H7 (cell line): ENCODE measurements at places on chromosomes 13 and 19. TPM values are rescaled to one million over a fixed set of nuclear protein-coding genes. Genes with fewer than 3 reads are reported as not detected.

MISP3 gene
- total RNA-seq: 0.52 and 0.92 TPM in 2 replicates

NLRP11 gene
- not detected in 2 replicates for total RNA-seq

ZNF724 gene
- 34.8 and 46.8 TPM in 2 replicates for total RNA-seq

ZNF610 gene
- total RNA-seq: 6.6 and 8.6 TPM in 2 replicates

ZNF616 gene
- 4.8 and 10.3 TPM in 2 replicates for total RNA-seq

ZNF611 gene
- total RNA-seq: 10.0 and 10.7 TPM in 2 replicates

SPRED3 gene
- total RNA-seq: 1.6 and 4.2 TPM in 2 replicates

GNG7 gene
- 1.1 and 1.5 TPM in 2 replicates for total RNA-seq

KLF5 gene
- 1.5 and 3.8 TPM in 2 replicates for total RNA-seq

ZFR2 gene
- 21.5 and 36.1 TPM in 2 replicates for total RNA-seq

MATK gene
- total RNA-seq: 19.1 and 22.8 TPM in 2 replicates

SLC10A2 gene
- total RNA-seq: not detected in 2 replicates

RGCC gene
- total RNA-seq: 1.0 TPM in 1 of 2 replicates, not detected in the other

NAXD gene
- total RNA-seq: 21.0 and 22.8 TPM in 2 replicates

C1QTNF9 gene
- total RNA-seq: 0.10 TPM in 1 of 2 replicates, not detected in the other

CD37 gene
- 0.44 TPM in 1 of 2 replicates, not detected in the other for total RNA-seq

TTYH1 gene
- total RNA-seq: 13.4 and 17.7 TPM in 2 replicates

DNA sequence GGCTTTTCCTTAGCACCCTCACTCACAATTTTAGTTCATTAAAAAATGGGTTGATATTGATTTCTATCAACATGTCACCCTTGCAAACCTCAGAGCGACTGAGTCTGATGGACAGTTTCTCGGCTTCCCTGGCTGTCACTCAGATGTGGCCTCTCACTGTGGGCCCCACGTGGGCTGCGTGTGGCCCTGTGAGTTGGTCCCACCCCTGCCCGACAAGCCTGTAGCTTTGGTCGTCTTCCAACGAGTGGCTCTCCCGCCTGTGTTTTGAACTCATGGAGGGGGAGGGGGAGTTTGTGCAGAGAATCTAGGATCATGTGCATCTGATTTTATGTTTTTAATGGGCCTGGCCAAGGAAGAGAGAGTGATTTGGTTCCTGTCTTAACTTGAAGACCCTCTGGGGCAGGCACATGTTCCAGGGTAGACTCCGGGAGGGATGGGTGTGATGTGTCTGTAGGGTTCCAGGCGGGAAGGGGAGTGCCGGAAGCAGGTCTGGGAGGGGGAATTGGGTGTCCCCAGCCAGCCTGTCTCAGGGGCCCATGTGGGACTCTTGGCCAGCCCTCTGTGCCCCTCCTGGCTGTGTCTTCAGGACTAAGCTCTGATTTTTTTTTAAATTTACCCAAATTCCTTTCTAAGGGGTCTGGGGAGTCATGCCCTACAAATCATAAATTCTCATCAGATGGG, 18.9 kb downstream of the ATP11A start:
- DNase-seq: peak; percentile 47

GRCh38 chr13:50080203-50080910, 65.1 kb downstream of the KCNRG start:
- DNase-seq: no peak

- DNase-seq: peak; percentile 2
These were observed 160.4 kb downstream of the PCDH20 start for GRCh38 chr13:61255040-61255796.

GRCh38 chr13:75151081-75151643, 330.8 kb downstream of the TBC1D4 start:
- DNase-seq: no peak

GRCh38 chr19:29329460-29330134, 116.6 kb upstream of the UQCRFS1 start:
- peak; percentile 62 for DNase-seq

GRCh38 chr19:44725251-44725650, 23.3 kb upstream of the BCL3 start:
- peak; percentile 79 for DNase-seq

DNA sequence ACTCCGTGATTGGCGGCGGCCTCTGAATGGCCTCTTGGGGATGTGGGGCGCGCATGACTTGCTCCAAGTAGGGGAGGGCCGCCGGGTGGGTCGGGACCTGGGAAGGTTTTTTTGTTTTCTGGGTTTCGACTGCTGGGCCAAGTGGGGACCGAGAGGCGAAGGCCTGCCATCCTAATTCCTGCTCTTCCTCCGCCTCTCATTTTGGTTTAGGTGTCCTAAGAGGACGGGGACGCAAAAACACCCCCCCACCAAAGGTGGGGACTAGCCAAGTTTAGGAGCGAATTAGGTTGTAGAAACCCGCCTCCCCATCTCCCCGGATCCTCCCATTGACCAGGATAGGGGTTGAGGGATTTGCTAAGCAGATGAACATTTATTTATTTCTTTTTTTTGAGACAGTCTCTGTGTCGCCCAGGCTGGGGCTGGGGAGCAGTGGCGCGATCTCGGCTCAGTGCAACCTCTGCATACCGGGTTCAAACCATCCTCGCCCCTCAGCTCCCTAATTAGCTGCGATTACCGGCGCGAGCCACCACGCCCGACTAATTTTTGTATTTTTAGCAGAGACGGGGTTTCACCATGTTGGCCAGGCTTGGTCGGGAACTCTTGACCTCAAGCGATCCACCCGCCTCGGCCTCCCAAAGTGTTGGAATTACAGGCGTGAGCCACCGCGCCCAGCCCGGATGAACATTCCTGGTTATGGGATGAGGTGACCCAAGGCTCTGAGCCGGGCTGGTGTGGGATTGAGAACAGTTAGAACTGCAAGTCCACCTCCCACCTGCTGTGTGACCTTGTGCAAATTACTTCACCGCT, 838 bp downstream of the PPP2R1A start:
- no peak for DNase-seq

DNA sequence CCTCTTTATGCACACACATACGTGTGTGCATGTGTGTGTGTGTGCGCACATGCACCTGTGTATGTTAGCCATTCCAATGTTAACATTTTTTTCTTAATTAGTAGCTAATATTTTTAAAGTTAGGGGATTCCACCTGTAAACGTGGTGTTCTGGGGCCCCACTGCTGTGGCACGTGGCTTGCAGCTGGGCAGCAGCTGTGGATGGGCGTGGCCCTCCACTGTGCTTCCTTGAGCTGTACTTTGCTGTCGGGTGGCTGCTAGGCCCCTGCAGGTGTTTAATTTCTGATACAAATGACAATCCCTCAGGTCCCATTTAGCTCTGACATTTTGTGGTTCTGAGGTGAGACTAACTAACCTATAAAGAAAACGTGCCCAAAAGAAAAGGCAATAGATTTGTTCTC, 58.9 kb upstream of the GJB6 start:
- DNase-seq: no peak

- DNase-seq: no peak
These were observed 3.3 kb downstream of the GPR18 start for GRCh38 chr13:99254830-99255229.

GRCh38 chr19:23436318-23436717, 41.0 kb upstream of the ZNF91 start:
- DNase-seq: peak; percentile 15

GRCh38 chr19:16571822-16572331, 338 bp downstream of the SLC35E1 start:
- DNase-seq: no peak

DNA sequence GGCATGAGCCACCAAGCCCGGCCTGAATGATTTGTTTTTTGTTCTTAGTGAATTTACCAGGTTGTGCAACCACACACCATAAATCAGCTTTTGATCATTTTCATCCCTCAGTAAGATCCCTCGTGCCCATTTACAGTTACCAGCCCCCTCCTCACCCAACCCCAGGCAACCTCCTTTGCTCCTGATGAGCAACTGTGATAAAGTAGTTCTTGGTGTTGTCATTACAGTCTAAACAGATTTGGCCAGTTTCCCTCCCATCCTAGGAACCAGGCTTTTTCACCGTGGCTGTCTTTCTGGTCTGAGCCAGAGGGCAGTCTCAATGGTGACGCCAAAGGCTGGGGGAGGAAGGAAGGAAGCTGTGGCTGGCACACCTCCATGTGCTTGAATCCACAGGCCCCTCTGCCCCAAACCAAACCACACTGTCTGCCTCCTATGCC, 61.2 kb upstream of the WDFY2 start:
- no peak for DNase-seq

- DNase-seq: no peak
These were observed 221.2 kb downstream of the ZNF536 start for GRCh38 chr19:30593356-30593755.

GRCh38 chr19:48685583-48685982, 10.2 kb upstream of the FUT2 start:
- peak; percentile 25 for DNase-seq

GRCh38 chr13:25691654-25692053, 319.9 kb downstream of the ATP8A2 start:
- DNase-seq: no peak

GRCh38 chr13:45337395-45337794, 3.6 kb downstream of the TPT1 start:
- no peak for DNase-seq

GRCh38 chr19:10551698-10552301, 8.1 kb downstream of the ATG4D start:
- DNase-seq: peak; percentile 74

GRCh38 chr13:38875186-38875875, 115.3 kb downstream of the STOML3 start:
- no peak for DNase-seq

DNA sequence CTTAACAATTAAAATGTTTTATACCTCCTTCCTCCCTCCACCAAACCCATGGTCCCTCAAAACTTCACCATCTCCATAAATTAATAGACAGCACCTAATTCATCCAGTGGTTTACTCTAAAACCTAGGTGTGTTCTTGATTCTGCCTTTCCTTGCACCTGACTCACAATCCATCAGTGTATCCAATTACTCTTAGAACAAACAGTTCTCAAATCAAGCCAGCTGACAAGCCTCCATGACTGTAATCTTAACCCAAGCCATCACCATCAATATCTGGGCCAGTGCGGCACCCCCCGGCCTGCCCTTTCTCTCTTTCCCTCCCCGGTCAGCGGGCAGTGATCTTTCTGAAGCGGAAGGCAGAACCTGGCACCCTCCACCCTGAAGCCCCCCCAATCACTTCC, 75.6 kb downstream of the TNFRSF19 start:
- no peak for DNase-seq

DNA sequence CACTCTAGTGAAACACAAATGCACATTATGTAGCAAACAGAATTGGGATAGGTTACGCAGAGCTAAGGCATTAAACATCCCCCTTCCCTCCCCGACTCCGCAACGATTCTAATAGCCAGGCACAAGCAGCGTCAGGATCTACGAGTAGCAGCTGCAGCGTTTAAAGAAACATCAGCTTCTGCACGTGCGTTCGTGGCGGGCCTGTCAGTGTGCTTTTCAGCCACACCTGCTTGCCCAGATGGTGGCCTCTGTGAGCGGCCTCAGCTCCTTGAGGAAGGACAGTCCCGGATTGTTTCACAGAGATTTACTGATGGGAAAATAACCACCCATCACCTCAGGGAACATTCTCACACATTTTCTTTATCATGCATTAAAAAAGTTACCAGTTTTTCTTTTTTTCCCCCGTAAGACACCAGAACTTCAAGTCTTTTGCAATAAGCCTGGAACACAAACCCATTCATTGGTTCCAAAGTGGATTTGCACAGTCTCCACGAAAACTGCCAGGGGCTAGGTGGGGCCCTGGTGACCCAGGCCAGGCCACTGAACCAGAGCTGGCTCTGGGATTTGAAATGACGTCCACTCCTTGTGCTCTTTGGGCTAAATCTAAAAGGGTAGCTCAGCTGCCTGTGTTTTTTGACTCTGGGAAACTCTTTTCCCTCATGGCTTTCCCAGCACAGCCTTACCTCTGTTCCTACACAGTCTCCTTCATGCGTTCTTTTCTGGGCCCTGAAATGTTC, 325.5 kb downstream of the KCNRG start:
- DNase-seq: no peak

- no peak for DNase-seq
These were observed 28.8 kb upstream of the OXGR1 start for GRCh38 chr13:97023117-97023516.

DNA sequence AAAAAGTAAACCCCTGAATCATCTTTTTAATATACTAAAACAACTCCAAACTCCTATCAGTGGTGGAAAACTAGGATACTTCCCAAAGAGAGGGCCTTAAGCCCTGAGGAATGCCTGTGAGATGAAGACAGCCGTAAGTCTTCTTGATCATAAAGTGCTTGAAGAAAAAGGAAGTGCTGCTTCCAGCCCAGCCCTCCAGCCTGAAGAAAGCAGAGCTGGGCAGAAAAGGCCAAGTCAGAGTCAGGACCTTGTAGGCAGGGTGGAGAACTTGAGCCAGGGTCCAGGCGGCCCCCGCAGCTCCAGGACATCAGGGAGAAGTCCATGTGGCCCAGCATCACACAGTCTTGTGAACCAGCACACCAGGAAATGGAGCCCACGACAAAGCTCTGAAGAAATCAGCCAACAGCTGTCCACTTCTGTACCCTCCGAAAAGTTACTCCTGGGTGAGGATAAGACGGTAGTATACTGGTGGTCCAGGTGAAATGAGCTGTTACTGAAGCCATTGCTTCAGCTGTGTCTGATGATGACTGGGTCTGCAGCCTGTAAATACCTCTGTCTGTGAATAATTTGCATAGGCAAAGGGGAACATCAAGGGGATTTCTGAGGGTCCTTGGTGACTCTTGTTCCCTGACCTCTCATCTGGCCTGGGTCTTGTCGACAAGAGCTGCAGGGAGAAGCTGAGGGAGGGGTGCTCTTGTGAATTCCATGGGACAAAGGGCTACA, 18.7 kb upstream of the CRYL1 start:
- no peak for DNase-seq

- DNase-seq: no peak
These were observed 8.3 kb downstream of the CACNG6 start for GRCh38 chr19:53999694-54000093.

- peak; percentile 97 for DNase-seq
These were observed at the start of gene NOP53 for GRCh38 chr19:47745010-47745901. Gene NOP53, plus strand, starts transcription at chr19:47745546. Its CDS starts 14 bp downstream, at chr19:47745560.

DNA sequence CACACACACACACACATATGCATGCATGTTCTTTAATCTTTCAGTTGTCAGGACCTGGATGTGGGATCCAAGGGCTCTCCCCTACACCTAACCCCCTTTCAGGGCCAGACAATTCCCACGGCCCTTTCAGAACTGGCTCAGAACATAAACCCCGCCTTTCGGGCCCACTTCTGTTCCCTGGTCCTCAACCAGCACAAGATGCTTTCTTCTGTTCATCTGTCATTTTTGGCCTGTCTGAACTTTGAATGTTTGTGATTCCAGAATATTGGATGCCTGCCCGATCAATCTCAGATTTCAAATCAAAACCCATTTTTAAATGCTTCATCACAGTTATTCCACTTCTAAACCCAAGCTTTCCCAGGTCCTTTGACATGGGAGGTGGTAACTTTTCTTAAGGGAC, 167.3 kb downstream of the USP12 start:
- DNase-seq: no peak

- peak; percentile 98 for DNase-seq
These were observed at the start of gene PCCA for GRCh38 chr13:100088644-100089464. Gene PCCA, plus strand, starts transcription at chr13:100089093. Its CDS starts 28 bp downstream, at chr13:100089121.

DNA sequence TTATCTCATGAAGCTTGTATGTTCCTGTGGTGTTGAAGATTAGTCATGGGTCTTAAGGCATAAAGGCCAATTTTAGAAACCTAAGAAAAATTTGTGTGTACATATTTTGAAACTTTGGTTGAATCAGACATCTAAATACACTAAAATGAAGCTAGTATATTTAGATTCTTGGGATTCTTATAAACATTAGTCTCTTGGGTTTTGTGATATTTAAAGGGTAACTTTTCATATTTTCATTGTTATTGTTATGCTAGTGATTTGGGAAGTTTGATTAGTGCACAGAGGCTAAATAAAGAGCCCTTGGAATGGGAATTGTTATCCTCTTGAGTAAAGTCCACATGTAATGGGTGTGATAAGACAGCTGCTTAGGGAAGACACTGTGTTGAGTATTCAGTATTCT, 24.5 kb downstream of the UBA2 start:
- no peak for DNase-seq

- no peak for DNase-seq
These were observed 186.2 kb downstream of the RGCC start for GRCh38 chr13:41643507-41643906.

- DNase-seq: peak; percentile 26
These were observed 3.8 kb downstream of the RPL13A start for GRCh38 chr19:49491030-49491803.
